ENCODE measurements at places on chromosomes 6 and 20. TPM values are rescaled to one million over a fixed set of nuclear protein-coding genes. Genes with fewer than 3 reads are reported as not detected.

Gene SULF2
- total RNA-seq = 12.3 TPM

Gene CGA
- not detected for total RNA-seq

Gene SNAP25
- not detected for total RNA-seq

Gene RGS17
- total RNA-seq = 4.0 TPM

Gene BLCAP
- 44.4 TPM for total RNA-seq
